Hematopoietic multipotent progenitor cell treated with erythropoietin and hydrocortisone succinate and interleukin-3 and kit ligand, for 15 days (in vitro differentiated cells): ENCODE measurements at places on chromosomes 2 and 18.
A peak's percentile ranks its signal among the peaks of the same experiment; 100 is the strongest.

DNA sequence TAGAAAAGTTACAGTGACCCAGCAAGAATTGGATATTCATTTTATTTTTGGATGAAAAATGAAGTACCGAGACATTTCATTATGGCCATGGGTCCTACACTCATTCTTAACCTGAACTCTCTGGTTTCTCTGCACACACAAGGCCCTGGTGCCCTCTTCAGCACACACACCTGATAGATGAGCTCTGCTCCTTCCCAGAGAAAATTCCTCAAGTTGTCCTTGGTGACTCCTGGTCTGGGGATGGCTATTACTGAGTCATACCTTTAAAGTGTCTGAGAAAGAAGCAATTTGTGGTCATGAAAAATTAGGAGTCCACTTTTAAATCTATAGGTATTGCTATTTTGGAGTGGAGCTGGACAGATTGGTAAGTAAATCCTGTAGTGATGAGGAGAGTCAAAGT lies 311.5 kb downstream of the CDH2 start:
- DNase-seq = no peak

DNA sequence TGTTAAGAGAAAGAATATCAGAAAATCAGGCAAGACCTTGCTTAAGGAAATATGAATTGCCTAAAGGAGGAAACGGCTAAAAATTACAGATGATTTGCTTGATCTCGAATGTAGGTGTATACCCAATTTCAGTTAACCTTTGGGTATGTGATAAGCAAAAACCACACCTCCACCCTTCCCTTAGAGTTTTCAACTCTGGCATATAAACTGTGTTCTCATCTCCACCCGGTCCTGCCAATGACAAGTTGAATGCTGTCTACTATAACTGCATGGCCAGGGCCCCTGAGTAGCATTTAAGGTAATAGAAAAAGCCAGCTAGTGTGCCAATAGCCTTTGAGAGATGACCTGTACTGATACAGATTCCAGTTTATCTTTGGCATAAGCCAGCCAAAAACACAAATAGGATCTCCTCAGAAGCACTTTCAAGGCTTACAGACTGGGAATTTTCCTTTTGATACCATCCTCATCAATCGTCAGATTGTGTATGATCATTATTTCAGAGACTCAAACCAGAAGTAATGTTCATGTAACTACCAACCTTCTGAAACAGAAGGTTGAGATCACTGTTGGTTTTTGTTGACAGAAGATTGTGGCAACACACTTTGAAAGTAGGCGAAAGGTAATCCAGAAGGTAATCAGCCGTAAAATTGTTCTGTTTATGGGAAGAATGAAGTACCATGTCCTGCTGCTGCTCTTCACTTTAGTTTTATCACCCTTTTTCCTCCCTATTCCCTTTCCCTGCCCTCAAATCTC lies 163.1 kb downstream of the GFPT1 start:
- no peak for DNase-seq

- no peak for DNase-seq
Measured at GRCh38 chr18:29174891-29175290, 998.0 kb upstream of the CDH2 start.

GRCh38 chr2:117981810-117982209 lies 32.1 kb downstream of the CCDC93 start:
- no peak for DNase-seq

DNA sequence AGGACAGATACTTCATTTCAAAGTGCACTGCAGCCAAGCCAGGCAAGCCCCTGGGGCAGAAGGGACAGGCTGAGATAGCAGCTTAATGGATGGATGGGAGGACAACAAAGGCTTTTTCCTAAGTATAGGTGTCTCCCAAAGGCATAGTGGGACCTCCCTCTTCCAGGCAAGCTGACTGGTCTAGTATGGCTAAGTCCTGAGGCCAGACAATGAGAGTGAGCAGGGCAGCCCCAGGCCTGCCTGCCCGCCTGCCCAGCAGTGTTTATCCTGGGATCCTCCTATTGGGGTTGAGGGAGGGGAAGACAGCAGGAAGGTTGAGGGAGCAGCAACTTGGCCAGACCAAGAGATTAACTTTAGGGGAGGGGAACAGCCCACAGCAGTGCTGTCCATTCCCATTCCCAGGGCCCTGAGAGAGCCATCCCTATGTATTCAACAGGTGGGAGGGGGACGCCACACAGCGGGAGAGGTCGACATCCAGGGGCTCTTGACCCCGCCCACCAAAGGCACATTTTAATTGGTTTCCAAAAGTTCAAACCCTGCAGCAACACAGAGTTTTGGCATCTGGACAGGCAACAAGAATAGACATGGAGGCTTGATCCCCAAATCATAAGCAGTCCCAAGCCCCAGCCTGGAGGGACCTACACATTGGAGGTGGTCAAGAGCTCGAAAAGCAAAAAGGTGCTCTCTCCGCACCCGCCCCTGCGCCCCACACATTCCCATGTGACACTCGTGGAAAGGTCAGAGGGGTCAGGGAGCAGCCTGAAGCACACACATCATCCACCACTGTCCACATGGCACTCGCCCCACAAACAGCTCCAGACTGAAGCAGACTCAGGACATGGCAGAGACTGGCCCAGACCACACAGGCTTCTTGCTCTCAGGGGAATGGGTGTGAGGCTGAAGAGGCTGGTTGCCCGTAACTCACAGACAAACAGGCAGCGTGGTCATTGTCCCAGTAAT lies 2.9 kb upstream of the SFXN5 start:
- no peak for DNase-seq

DNA sequence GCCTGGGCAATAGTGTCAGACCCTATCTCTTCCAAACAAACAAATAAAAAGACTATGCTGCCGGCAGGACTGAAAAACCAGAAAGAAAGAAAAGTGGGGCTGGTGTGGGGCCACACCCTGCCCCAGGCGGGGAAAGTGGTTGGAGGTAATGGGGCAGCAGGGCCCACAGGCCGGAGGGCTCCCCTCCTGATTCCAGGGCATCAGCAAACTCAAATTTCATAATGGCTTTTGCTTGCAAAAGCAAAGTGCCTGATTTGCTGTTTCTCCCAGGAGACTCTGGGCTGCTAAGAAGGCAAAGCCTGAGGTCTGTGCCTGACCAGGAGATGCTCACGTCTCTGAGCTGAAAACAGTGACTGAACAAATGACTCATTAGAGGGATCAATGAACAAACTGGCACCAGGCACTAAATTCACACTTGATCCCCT lies 121.9 kb downstream of the HDAC4 start:
- DNase-seq = peak; percentile 40

- DNase-seq = no peak
Measured at GRCh38 chr2:227000123-227000522, 163.9 kb downstream of the COL4A4 start.

DNA sequence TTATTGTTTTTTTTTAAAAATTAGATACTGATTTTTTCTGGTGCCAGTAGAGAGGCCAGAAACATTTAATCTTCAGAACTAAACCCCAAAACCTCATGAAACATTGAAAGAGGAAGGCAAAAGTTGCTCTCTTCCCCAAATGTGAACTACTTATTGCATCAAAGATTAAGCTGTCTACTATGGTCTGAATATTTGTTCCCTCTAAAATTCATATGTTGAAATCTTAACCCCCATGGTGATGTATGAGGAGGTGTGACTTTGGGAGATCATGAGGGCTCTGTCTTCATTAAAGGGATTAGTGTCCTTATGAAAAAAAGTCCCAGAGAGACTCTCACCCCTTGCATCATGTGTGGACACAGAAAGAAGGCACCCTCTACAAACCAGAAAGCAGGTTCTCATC lies 28.2 kb upstream of the SLC8A1 start:
- no peak for DNase-seq

DNA sequence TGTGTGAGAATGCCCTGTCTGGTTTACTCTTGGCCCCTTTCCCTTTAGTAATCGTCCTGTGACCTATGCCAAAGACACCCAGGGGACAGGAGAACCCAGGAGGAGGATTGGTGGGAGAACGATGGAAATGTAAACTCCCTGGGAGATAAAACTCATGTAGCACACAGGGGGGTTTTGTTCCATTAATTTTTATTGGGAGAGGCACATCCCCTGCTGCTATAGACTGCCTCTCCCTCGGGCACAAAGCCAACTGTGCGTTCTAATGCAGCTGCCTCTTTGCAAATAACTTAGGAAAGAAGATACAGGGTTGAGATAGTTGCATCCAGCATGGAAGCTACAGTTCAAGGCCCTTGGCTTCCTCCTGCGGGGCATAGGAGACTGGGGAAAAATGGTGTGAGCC lies 489.6 kb downstream of the SLC4A3 start:
- DNase-seq = no peak

GRCh38 chr2:30354621-30355020 lies 92.4 kb upstream of the LCLAT1 start:
- no peak for DNase-seq
